CD4-positive, alpha-beta T cell treated with Interleukin-17A for 4 hours (primary cell): ENCODE measurements at places on chromosomes 13 and 19.

GRCh38 chr13:26895081-26895807 lies 134.7 kb upstream of the GPR12 start:
- DNase-seq: no peak

- DNase-seq: no peak
Observed at GRCh38 chr13:38090913-38091312, 221.3 kb upstream of the TRPC4 start.

DNA sequence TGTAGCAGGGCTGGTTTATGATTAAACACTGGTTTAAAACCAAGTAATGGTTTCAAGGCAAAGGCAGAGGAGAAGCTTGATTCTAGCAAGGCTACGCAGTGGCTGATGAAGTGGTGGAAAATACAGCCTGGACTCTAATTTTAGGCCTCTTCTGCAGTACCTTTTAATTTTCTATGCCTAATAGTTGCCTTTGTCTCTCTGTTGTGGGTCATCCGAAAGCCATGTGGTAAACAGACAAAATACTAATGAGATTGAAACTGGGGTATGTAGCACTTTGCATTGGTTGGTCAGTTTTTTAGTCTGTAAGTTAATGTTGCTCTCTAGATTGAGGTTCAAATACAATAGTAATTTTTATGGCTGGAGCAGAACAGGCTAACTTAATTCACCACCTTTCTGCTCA lies 3.3 kb downstream of the LMO7 start:
- no peak for DNase-seq

GRCh38 chr13:35557475-35557874 lies 81.0 kb upstream of the MAB21L1 start:
- no peak for DNase-seq

- DNase-seq: no peak
Observed at GRCh38 chr13:37417060-37417441, 181.5 kb downstream of the POSTN start.

GRCh38 chr19:40533508-40533907 lies 43.2 kb upstream of the SHKBP1 start:
- no peak for DNase-seq

DNA sequence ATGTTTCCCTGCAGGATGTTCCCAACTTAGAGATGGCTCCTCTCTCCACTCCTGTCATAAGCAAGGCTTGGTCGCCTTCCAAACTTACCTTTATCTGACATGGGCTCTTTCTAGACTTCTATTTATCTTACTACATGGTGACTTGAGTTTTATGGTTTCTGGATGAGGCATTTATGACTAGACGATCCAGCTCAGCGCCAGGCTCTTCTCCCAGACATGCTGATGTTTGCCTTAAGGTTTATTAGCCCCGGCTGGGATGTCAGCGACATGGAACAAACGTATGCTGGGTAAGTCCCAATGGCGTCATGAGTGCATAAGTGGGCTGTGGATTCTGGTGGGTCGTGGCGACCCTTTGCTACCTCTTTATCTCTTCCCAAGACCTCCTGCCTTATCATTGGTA lies 39.8 kb upstream of the SLC15A1 start:
- DNase-seq: no peak

DNA sequence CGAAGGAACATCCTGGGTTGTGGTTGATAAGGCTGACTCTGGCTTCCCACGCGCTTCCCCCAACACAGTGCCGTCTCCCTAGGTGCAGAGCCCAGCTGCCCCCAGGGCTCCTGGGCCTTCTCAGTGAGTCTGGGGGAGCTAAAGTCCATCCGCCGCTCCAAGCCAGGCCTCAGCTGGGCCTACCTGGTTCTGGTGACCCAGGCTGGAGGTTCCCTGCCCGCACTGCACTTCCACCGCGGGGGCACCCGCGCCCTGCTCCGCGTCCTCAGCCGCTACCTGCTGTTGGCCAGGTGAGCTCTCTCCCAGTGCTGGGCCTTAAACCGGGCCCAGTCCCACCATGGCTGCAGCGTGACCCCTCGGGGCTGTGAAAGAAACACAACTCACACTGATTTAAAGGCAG lies 3.7 kb downstream of the TBC1D17 start:
- DNase-seq: no peak
